ENCODE measurements at places on chromosomes 11 and 22.

- DNase-seq, result no peak
These were observed 161.8 kb upstream of the GRIA4 start for GRCh38 chr11:105447936-105448702.

- peak; percentile 34 for DNase-seq
These were observed 26.6 kb upstream of the IL17RA start for GRCh38 chr22:17057959-17058814.

DNA sequence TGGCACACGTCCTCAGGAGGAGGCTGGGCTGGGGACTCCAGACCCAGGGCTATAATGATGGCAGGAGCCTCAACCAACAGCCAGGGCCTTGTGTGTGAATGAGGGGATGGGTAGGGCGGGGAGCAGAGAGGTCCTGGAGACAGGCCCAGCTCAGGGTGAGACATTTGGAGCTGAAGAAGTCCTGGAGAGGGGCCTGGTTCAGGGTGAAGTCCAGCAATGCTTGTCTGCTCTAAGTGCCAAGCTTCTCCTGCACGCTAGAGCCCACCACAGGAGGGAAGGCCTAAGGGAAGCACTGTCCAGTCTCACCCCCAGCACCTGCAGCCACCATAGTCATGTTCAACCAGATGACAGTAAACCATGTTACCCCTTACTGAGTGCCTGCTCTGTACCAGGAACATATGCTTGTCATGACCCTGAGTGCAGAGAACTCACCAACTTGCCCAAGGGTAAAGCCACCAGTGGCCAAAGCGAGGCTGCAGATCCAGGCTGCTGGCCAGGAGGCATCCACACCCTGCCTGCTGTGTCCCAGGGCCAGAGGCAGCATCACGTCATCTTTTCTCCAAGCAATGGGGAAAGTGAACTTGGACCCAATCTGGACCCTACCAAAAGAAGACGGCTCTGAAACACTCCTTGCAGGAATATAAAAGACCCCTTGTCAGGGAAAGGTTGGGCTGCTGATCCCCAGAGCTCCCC, 24.0 kb downstream of the LMO1 start:
- no peak for DNase-seq

DNA sequence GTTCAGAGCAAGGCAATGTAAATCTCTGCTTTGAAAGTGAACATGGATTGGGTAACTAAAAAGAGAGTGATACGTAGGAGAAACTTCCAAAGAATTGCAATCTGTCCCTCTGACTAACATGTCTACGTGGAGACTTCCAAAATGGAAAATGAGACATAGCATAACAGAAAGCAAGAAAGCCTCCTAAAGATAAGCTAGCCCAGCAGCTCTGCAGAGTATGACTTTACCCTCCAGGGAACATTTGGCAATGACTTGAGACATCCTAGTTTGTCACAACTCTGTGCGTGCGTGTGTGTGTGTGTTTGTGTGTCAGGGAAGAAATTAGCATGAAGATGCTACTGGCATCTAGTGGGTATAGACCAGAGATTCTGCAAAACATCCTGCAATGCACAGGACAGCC, 817.4 kb downstream of the NTM start:
- no peak for DNase-seq

GRCh38 chr22:26689513-26690301, 32.3 kb downstream of the MIAT start:
- no peak for DNase-seq

GRCh38 chr11:128717516-128717915, 23.6 kb downstream of the FLI1 start:
- no peak for DNase-seq

GRCh38 chr11:89147229-89147628, 30.4 kb upstream of the TYR start:
- no peak for DNase-seq

- DNase-seq, result no peak
These were observed 1272.8 kb downstream of the LRRC4C start for GRCh38 chr11:40186437-40187263.
